ENCODE measurements at places on chromosomes 12 and 14. TPM values are rescaled to one million over a fixed set of nuclear protein-coding genes. Genes with fewer than 3 reads are reported as not detected.

DNA sequence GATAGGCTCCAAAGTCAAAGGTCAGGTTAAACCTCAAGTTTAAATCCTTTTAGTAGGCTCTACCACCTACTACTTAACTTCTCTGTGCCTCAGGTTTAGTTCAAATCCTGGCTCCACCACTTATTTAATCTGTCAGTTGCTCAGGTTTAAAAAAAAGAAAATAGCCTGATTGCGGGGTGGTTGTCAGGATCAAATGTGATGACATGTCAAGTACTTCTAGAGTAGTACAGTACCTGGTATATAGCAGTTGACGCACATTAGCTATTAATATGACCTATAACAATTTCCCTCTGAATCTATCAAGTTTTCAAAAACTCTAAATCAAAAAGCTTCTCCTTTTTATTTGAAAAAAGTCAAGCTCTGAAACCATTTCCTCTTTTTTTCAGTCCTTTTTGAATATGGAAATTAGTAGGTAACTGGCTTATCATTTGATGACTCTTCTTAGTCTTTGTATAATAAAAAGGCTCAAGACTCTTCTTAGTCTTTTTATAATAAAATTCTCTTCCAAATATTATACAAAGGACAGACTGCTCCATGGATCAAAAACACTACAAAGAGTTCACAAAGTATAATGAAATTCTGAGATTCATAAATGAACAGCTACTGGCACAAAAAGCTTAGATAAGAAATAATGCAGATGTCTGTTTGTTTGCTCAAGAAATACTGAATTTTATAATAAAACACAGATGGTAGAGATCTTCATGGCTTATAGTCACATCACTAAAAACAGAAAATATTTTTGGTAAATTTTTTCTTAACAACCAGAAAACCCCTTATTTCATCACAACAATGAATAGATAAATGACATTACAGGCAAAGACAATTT, 5.0 kb downstream of the OSBPL8 start:
- no peak for DNase-seq

GRCh38 chr14:22289570-22289969, 299.5 kb downstream of the DAD1 start:
- DNase-seq, result no peak

GRCh38 chr12:56223571-56224101, 506 bp upstream of the NABP2 start:
- no peak for DNase-seq

DNA sequence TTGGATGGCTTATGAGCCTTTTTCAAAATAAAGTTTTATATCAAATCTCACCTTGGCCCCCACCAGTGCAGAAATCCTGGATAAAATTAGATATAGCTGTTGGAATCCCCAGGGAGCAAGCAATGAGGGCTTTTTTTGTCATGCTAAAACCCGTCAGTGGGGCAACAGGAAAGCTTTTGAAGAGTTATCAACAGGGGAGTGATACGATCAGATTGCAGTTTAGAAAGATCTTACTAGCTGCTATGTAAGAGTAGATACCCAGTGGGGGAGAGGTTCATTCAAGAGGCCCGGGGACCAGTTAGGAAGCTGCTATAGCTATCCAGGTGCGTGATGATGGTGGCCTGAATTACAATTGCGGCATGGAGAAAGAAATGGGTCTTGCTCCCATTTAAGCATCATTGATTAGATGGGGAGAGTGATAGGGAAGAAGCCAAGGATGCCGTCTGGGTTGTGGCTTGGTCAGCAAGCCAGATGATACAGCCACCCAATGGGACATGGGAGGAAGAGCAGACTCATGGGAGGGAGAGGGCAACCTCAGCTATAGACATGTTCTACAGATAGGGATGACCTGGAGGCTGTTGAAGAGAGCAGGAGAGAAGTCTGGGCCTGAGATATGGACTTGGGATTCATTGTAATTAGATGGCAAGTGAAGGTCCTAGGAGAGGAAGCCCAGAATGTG, 272.4 kb downstream of the DPF3 start:
- DNase-seq, result no peak

DNA sequence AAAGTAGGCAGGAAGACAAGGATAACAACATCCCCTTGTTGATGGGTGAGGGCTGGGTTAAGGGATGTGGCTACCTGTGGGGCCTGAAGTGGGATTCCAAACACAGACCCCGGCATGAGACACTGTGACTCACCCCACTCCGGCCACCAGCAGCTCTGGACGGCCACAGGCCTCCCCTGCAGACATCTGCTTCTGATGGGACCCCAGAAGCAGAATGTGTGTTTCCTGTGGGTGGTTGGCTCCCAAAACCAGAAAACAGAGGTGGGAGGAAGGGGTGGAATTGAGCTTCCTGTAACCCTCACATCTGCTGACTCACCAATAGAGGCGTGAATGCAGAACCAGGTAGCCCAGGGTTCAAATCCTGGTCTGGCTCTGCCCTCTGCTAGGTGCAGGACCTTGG, 216.6 kb upstream of the PWP1 start:
- DNase-seq, result no peak

GRCh38 chr12:42801271-42801670, 211.7 kb upstream of the PRICKLE1 start:
- DNase-seq, result no peak

DNA sequence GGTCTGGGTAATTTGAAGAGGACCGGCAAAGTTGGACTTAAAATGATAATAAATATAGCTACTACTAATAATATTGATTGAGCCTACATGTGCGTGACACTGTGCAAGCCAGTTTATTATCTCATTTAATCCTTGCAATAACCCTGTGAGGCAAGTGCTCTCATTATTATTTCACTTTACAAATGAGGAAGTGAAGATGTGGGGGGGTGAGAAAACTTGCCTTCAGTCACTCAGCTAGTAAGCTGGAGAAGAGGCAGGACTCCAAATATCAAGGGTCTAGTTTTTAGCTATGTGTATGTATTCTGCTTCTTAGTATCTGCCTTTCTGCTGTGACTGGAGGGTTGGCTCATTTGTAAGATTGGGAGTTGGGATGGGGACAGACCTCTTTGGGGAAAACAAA, 39.2 kb downstream of the NPAS3 start:
- no peak for DNase-seq

DNA sequence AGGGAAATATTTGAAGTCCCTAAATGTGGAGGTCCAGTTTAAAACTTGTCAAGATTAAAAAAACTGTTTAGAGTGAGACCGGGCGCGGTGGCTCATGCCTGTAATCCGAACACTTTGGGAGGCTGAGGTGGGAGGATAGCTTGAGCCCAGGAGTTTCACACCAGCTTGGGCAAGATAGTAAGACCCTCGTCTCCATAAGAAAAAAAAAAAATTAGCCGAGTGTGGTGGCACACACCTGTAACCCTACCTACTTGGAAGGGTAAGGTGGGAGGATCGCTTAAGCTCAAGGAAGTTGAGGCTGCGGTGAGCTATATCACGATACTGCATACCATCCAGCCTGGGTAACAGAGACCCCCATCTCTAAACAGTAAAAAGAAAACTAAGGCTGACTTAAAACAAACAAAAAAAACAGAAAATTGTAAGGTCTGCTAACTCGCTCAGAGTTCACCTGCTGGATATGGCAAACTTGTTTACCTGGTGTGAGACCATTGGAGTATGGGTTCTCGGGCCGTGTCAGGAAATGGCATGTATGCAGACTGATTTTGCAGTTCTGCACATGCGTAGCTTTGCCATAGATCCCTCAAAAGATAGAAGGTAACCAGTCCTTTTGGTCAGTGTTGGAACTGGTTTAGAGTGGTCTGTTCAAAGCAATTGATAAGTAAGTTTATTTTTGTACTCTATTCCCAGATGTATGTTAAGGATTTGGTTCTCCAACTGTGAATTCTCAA, 2.1 kb downstream of the RNF10 start:
- peak; percentile 16 for DNase-seq

DNA sequence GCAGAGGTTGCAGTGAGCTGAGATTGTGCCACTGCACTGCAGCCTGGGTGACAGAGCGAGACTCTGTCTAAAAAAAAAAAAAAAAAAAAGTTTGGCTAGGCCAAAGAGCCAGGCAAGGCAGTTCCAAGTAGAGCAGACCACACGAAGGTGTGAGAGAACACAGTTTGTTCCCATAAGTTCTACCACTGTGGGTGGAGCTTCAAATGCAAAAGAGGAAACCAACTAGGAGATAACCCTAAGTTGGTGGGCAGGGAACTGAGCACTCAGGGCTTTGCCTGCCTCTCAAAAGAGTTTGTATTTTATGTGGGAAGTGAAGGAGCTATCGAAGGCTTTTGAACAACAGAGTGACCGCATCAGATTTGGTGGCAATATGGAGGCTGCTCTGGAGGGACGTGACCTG, 15.1 kb downstream of the SOCS2 start:
- no peak for DNase-seq

DNA sequence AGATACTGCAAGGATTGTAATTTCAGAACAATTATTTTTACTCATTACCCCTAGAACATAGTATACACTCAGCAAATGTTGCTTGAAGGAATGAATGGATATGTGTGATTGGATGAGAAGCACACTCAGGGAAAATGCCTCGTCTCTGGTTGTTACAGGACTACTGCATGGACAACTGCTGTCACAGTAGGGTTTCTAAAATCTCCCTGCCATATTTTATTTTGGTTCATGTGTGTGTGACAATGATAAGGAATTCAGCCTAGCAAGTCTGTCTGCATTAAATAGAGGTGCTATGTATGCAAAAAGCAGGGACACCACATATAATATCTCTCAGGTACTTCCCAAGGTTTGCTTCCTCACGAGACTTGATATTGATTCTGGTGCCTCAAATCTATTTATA, 1.4 kb downstream of the PTPRR start:
- no peak for DNase-seq

- no peak for DNase-seq
Measured at GRCh38 chr14:52079239-52079959, 10.5 kb upstream of the NID2 start.

DNA sequence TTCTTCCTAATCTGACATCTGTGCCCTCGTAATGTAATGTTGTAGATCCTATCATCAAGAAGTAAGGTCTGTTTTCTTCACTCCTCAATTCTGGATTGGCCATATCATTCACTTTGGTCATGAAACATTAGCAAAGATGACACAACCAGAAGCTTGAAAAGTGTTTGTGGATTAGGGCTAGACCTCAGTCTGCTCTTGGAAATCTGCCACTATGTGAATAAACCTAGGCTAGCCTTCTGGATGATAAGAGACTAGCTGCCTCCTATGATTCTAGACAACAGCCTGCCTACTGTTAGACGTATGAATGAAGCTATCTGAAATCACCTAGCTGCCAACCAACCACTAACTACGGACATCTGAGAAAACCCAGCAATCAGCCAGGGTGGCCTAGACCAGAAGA, 38.7 kb upstream of the LYZ start:
- no peak for DNase-seq

Gene SIVA1
- total RNA-seq, result 96.0 TPM

Gene CLEC2D
- 350 TPM for total RNA-seq

Gene TSHR
- not detected for total RNA-seq

Gene SPIC
- total RNA-seq, result not detected

Gene NEUROD4
- total RNA-seq, result not detected

Gene LRP10
- 38.9 TPM for total RNA-seq

Data from activated T-helper 2 cell treated with anti-CD3 and anti-CD28 coated beads, Interferon-gamma antibody, Interleukin-2, Interleukin-4, amounts not matched to agents 10 μg/mL and 5 μg/mL and 100 μg/mL, durations not matched to agents 14 hours and 24 hours and 36 hours (primary cell).